ENCODE measurements at places on chromosomes 4 and X. TPM values are rescaled to one million over a fixed set of nuclear protein-coding genes. Genes with fewer than 3 reads are reported as not detected.

Gene TEX13C
- polyA plus RNA-seq, result not detected

Gene KLHL5
- 15.4 TPM for polyA plus RNA-seq

Gene SFRP2
- polyA plus RNA-seq, result 35.7 TPM

DNA sequence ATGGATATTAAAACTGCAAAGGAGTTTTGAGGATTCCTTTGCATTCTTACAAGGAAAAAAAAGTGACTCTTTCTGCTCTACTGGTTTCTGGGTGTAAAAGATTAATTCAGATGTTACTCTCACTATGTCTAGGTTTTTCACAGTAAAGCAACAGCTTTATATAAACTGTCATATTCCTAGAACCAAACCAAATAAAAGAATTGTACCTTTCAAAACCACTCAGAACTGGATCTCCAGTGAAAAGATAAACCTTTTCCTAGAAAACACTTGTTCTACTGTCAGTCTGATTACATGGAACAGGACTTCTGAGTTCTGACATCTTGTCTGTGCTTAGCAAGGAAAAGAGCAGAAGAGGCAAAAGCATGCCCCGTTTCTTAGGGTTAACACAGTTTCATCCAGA is 5.0 kb upstream of the PPID start:
- DNase-seq, result no peak

GRCh38 chr4:97531351-97531750 is 611.9 kb downstream of the STPG2 start:
- no peak for DNase-seq

- DNase-seq, result no peak
These were observed 250.1 kb downstream of the SNCA start for GRCh38 chr4:89586864-89587263.

GRCh38 chr4:158786121-158786601 is 17.3 kb downstream of the FNIP2 start:
- DNase-seq, result no peak

GRCh38 chr4:7309181-7309580 is 116.8 kb downstream of the SORCS2 start:
- no peak for DNase-seq
